Activated CD8-positive, alpha-beta memory T cell treated with anti-CD3 and anti-CD28 coated beads, Interleukin-2, amount 50 U/mL, for 4 hours (primary cell): ENCODE measurements at places on chromosomes 1 and 21.

GRCh38 chr1:235006132-235006721 lies 122.4 kb downstream of the TOMM20 start:
- no peak for DNase-seq

DNA sequence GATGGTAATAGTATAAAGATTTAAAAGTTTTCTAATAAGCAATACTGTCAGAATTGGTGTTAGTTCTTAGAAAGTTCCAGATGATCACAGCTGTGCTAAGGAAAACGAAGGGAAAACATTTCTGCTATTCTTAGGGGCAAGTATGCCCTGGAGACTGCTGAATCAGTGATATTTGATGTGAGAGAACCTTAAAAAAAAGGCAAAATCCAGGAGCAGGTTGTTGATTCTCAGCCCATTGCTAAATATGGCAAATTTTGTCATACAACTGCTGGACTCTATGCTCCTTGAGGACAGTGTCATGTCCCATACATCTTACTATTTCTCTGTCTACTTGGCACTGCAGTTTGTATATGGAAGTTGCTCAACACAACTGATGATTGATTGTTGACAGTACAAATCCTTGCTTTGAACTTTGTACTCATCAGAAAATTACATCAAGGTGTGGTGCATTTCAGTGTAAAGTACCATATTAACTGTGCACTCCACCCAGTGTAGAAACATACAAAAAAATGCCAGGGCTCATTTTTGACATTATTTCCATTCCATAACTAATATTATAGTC lies 10.9 kb downstream of the CRCT1 start:
- DNase-seq: no peak

DNA sequence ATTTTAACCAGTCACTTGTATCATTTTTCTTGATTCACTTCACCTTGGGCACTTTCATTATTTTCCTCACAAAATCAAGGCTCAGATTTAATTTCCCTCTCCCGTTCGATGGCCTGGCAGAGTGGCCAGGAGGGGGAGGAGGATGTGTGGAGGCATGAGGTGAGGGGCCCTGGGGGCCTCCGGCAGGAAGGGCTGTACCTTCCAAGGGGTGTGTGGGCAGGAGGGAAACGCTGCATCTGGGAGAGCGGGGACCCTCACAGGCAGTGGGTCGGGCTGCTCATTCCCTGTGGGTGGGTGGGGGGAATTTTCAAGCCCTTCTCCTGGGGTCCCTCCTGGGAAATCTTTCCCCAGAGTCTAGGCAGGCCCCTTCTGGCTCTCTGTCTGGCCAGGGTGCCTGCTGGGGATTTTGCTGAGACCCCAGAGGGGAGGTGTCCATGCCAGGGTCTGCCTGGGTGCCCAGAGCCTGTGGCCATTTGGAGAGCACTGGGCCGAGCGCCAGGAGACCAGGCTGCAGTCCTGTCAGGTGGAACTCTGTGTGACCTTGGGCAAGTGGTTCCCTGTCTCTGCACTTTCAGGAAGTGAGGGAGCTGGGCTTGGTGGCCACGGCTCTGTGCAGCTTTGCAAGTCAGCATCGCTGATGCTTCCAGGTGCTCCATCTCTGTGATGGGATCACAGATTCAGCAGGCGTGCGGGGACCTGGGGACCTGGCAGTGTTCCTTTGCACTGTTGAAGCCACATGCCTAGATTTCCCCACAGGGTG lies 81.9 kb upstream of the C1orf174 start:
- DNase-seq: no peak

GRCh38 chr1:54962612-54963395 lies 17.6 kb upstream of the TMEM61 start:
- no peak for DNase-seq

DNA sequence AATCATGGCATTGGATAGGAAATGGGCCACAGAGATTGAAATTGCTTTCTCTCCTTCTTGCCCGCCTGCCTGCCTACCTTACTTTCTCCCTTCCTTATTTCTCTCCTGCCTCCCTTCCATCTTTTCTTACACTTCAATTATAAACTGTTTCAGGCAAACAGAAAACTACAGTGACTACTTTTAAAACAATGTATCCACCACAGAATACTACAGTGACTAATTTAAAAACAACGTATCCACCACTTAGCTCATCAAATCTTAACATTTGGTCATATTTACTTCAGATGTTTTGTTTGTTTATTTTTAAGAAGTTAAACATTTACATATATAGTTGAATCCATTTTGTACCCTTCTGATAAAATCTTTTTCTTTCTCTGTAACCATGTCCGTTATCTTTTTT lies 54.4 kb downstream of the SNRPE start:
- no peak for DNase-seq

GRCh38 chr1:175870217-175870616 lies 126.8 kb upstream of the TNR start:
- DNase-seq: no peak

- no peak for DNase-seq
Observed at GRCh38 chr1:101485712-101486111, 248.9 kb downstream of the S1PR1 start.

DNA sequence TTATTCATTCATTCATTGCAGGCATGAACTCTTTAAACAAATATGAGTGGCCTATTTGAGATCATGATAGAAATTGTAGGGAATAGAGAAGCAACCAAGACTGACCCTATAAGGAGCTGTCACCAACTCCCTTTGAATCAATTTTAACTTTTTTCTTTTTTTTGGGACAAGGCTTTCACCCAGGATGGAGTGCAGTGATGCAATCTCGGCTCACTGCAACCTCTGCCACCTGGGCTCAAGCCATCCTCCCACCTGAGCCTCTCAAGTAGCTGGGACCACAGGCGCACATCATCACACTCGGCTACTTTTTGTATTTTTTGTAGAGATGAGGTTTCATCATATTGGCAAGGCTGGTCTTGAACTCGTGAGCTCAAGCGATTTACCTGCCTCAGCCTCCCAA lies 17.1 kb upstream of the ATP5PO start:
- DNase-seq: no peak

- no peak for DNase-seq
Observed at GRCh38 chr1:230158415-230159291, 91.6 kb downstream of the GALNT2 start.

DNA sequence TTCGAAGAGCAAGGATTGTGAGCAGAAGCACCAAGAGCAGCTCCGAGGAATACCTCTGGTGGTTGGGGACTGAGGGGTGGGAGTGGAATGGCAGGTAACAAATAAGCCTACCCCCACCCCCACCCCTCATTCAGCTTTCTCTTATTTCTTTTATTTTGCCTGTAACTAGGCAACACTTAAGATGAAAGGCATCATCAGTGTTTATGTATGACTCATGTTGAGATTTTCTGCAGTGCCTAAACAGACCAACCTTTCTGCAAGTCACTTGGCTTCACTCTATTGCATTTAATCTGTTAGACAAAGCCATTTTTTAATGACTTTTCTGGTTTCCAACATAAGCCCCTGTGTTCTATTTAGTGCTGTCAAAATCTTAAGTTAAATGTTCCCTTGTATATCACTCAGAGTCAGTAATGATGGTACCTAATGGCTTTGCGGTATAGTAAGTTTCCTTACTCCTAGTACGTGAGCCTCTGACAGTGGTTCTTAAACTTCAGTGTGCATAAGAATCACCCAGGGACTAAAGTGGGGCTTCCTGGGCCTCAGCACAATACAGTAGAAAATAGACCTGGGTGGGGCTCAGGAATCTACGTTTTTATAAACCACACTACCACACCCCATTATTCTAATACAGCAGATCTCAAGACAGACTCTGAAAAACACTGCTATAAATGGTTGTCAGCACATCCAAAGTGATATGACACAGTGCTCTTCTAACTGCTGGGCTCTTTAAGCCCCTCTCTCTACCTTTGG lies 19.9 kb downstream of the CASQ2 start:
- DNase-seq: no peak

- DNase-seq: no peak
Observed at GRCh38 chr1:210250665-210250997, 18.0 kb downstream of the SERTAD4 start.

DNA sequence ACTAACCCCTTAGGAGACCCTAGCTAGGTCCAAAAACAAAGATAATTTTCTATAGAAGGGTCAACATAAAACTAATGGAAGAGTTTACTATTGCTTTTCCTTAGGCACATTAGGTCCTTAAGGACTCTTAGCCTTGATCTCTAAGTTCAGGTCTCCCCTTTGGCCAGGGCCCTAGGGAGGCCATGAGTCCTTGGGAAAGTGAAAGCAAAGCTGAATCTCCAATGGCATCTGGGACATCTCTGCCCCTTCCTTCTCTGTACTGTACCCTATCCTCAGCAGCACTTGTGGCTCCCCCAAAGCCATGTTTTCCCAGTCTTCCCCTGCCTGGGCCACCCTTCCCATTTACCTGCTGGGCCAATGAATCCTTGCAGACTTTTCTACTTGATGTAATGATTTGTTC lies 14.3 kb downstream of the IER5 start:
- DNase-seq: no peak

GRCh38 chr1:150582371-150582770 lies 3.0 kb upstream of the MCL1 start:
- no peak for DNase-seq

DNA sequence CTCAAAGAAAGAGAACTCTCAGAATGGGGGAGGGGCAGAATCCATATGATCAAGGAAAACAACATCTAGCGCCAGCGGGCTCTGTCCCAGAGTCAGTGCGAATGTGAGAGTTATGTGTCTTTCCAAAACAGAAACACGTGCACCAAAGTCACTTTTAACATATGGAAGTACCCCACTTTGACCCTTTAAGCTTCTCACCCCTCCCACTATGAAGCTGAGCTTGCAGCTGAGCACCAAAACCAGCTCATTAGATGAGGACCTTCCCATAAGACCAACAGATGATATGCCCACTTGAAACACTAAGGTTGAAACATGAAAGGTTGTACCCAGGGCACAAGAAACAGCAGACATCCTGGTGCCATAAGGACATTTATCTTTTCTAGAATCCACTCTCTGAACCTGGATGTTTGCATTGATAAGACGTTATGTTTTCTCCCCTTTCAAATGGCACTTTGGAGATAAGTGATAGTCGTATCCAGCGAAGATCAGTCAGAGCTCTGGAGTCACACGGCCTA lies 171.0 kb downstream of the TGFBR3 start:
- DNase-seq: no peak

GRCh38 chr1:244920911-244921761 lies 56.8 kb upstream of the HNRNPU start:
- no peak for DNase-seq
